ENCODE measurements at places on chromosomes 5 and 9. TPM values are rescaled to one million over a fixed set of nuclear protein-coding genes. Genes with fewer than 3 reads are reported as not detected.

The PCSK1 gene
- not detected for total RNA-seq

The WNT8A gene
- not detected for total RNA-seq

The CTNND2 gene
- not detected for total RNA-seq

The JAKMIP2 gene
- 0.17 TPM for total RNA-seq

The PCDHGA11 gene
- total RNA-seq: 0.17 TPM

The TOPORS gene
- 14.3 TPM for total RNA-seq

The SHC3 gene
- not detected for total RNA-seq

The CTSV gene
- total RNA-seq: 1.2 TPM
